ENCODE measurements at places on chromosomes 11 and 22.

DNA sequence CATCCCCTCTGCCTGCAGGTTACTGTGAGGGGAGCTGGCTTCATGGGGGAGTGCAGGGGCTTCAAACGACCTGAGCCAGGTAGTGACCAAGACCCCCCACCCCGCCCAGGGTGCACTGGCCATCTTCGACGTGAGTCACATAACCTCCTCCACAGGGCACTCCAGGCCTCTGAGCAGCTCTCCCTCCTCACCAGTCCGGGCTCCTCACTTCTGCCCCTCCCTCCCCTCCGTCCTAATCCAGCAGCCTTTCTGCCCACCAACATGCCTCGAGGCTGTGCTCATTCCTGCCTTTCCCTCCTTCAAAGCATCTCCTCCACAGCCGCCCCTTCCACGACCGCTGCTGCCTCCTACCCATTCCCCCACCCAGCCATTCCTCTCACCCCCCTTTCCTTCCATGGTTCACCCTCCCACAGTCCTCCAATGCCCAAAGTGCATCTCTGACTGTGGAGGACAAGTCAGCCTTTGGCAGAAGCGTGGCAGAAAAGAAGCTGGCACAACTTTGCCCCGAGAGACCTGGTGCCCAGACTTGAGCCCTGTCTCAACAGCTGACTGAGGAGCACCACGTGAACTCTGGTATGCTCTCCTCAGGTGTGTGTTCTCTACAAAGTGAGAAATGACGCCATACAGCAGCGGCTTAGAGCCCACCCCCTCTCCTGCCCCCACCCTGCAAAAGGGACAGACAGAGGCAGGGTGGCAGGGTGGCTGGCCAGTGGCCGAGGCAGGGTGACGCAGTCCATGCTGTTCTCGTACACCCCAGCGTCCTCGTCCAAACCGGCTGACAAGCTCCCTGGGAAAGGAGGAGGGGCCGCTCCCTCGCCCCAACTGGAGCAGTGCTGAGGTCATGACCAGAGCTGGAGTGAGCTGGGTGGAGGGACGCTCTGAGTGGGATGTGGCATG, 30.4 kb downstream of the OPCML start:
- DNase-seq, result no peak

- no peak for DNase-seq
These were observed 6.2 kb downstream of the PTPN5 start for GRCh38 chr11:18785411-18785810.

DNA sequence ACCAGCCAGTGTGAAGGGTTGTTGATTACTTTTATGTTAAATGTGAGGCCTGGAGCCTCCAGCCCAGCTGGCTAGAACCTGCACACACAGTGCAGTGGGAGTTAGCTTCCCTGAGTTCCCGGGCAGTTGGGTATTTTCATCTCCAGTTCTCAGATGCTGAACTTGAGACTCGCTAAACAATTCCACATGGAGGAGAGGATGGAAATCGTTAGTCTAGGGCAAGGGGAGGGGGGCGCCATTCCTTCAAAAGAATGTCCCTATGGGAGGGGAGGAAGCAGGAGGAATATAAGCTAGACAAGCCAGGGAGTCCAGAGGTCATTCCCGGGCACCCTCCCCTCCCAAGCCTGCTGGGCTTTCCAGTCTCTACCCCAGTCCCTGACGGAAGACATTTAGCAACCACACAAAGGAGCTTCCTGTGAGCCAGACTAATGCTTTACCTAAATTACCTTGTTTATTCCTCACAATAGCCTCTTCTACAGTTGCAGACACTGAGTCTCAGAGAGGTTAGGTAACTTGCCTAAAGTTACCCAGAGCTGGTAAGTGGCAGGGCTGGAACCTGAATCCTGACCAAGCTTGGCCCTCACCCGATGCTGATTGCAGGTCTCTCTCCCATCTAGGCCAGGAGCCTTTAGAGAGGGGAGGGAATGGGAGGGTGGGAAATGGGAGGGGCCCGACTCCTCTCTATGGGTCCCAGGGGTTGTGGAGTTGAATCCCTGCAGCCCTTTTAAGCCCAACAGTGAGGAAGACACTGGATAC, 1.9 kb upstream of the TSKU start:
- DNase-seq, result no peak

- DNase-seq, result no peak
These were observed 47.7 kb downstream of the AMOTL1 start for GRCh38 chr11:94815705-94816344.

DNA sequence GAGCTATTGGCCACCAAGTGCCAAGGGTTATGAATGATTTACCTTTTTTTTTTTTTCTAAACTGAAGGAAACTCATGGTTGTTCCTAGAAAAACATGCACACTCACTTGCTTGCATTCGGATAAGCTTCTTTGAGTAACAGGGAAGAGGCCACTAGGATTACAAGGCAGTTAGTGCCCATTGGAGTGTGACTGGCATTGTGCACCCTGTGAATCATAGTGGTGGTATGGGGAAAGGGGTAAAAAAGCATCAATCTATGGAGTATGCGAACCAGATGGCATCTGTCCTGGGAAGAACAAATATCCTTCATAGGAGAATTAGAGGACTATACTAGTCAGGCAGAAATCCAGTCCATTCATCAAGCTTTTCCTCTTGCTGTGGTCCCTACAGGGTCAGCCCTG, 24.2 kb downstream of the CD44 start:
- no peak for DNase-seq

GRCh38 chr22:39443398-39443797, 13.4 kb upstream of the MGAT3 start:
- DNase-seq, result no peak

GRCh38 chr11:61000426-61000825, 28.9 kb downstream of the CD6 start:
- DNase-seq, result no peak
